ENCODE measurements at places on chromosomes 6 and 20.

DNA sequence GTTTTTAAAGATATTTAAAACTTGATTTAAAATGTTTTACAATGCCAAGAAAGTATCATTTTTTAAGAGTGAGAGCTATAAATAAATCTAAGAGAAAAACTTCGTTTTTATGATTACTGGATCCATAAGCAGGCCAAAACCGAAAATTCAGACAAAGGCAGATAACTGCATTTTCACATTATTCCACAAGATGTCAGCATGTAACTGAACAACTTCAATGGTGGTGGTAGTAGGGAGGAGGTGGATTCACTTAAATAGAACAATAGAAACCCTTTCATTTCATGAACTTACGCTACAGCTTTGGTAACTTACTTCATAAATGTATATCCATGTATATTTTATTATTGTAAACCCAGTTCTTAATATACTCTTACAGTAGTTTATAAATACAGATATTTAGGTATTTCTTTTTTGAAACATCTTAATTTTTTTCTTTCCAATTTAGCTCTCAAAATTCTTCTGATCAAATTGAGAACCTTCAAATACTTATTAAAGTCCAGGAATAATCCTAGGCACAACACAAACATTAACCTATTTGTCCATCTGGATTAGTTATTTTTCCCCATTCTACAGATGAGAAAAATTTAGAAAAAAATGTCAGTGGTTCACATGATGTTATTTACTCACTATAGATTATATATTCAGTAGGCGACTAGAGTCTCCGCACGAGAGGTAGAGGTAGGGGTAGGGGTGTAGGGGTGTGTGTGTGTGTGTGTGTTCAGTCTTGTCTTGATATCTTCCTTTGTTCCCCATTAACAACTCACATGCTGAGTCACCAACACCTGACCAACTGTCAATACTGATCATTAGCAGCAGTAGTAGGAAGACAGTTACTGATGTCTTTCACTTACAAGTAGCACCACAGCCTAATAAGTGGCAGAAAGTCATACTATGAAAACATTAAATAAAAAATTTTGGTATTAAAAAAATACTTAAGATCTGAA lies 111.5 kb downstream of the ARHGAP18 start:
- DNase-seq: no peak

GRCh38 chr20:40702504-40702903 lies 13.5 kb upstream of the MAFB start:
- no peak for DNase-seq

DNA sequence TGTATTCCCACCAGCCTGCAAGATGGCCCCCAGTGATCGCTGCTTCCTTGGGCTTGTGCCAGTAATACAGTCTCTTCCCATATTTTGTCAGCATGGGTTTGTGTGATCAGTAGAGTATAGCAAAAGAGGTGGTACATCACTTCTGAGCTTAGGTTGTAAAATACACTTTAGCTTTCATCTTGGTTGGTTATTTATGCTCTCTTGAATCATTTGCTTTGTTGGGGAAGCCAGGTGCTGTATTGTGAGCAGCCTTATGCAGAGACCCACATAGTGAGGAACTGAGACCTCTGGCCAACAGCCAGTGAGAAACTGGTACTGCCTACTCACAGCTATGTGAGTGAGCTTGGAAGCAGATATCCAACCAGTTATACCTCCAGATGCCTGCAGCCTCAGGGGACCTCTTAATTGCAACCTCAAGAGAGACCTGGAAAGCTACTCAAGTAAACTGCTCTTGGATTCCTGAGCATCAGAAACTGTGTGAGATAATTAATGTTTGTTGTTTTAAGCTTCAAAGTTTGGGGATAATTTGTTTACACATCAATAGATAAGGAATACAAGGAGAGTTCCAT lies 229.3 kb downstream of the FARS2 start:
- DNase-seq: no peak

- no peak for DNase-seq
These were observed 85.7 kb upstream of the CST7 start for GRCh38 chr20:24863356-24863755.

DNA sequence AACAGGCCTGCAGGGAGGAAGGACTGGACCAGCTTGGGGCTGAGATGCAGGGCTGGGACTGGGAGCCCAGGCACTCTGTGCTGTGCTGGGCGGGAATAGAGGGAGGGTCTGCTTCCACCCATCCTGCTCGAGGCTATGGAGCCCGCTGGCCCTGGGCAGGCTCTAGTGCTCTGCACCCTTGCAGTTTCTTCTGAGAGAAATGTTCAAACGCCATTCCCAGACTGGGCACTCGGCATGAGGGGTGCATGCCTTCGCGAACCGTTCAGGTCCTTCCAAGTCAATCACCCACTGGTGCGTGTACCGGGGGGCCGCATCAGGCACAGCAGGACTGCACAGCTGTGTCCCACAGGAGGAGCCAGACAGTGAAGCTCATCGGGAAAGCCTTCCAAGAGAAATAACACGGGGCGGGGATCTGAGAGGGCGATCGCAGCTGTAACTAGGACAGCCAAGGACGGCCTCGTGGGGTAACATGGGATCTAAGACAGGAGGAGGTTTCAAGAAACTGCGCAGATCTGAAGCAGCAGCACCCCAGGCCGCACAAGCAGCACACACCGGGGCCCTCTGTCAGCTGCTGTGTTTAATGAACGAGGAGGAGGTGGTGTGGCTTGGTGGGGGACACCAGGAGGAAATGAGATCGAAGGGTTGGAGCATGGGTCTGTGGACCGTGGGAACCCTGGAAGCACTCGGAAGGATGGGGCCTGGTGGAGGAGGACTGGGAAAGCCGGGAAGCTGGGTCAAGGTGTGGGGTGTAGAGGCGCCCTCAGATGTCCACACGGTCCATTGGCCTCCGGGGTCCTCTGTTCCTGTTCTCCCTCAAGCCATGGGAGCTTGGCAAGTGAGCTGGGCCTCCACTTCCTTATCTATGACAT lies 26.1 kb upstream of the PYGB start:
- no peak for DNase-seq

- no peak for DNase-seq
These were observed 2.5 kb upstream of the PAQR8 start for GRCh38 chr6:52359403-52359802.

DNA sequence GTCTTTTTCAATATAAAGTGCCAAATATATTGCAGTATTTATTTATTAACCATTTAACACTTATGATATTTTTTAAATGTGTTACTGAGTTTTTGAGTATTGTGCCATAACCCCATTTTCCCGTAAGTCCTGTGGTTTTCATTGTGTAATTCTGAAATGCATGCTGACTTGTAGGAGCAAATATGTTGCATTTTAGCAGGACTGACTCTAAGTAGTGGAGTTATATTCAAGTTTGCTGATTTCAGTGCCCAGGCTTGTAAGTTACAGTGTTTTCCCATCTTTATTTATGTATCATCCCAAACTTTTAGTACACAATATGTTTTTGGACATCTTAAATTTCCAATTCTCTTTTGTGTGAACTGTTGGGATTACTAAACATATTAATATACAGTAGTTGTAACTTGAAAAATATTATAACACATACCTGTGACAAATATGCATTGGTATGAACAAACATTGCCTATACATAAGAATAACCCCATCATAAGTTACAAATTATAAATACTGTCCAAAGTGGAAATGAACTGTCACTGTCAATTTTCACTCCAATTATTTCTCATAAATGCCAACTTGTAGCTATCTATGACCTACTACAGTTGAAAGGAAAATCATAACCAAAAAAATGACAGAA lies 179.3 kb upstream of the RUNX2 start:
- no peak for DNase-seq

GRCh38 chr6:3850451-3851203 lies 1.5 kb downstream of the FAM50B start:
- DNase-seq: no peak

Data from cortex of kidney (tissue), 1 donor.